NCI-H526 treated with DMSO at 0.1 percent for 48 hours (cell line): ENCODE measurements at places on chromosomes 12 and 14.

GRCh38 chr14:37411079-37411735 is 183.8 kb downstream of the FOXA1 start:
- DNase-seq = no peak

DNA sequence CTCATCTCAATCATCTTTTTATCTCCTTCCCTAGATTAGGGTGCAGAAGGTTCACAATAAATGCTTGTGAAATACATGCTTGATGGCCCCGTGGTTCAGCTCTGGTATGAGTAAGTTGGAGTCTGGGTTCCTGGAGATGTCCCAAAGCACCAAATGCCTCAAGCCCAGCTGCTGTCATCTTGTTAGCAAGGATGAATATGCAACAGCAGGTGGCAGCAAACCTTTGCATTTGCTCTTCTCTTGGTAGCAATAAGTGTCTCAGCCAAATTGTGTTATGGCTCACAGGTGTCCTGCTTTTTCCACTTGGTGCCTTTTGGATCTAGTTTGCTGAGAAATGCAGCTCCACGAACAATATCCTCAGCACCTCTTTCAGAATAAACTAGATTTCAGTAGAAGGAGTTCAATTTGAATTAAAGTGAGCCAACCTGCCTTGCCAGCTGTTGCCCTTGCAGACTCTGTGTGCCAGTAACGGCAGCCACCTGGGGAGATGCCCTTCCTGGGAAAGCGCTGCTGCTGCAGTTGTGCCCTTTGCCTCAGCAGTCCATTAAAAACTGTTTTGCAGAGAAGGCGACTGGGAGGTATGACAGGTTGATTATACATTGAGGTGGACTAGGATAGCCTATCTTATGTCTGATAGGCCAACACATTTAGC is 417.3 kb downstream of the SNAPC1 start:
- DNase-seq = no peak

- DNase-seq = no peak
These were observed 22.7 kb downstream of the WIF1 start for GRCh38 chr12:65098364-65098763.

DNA sequence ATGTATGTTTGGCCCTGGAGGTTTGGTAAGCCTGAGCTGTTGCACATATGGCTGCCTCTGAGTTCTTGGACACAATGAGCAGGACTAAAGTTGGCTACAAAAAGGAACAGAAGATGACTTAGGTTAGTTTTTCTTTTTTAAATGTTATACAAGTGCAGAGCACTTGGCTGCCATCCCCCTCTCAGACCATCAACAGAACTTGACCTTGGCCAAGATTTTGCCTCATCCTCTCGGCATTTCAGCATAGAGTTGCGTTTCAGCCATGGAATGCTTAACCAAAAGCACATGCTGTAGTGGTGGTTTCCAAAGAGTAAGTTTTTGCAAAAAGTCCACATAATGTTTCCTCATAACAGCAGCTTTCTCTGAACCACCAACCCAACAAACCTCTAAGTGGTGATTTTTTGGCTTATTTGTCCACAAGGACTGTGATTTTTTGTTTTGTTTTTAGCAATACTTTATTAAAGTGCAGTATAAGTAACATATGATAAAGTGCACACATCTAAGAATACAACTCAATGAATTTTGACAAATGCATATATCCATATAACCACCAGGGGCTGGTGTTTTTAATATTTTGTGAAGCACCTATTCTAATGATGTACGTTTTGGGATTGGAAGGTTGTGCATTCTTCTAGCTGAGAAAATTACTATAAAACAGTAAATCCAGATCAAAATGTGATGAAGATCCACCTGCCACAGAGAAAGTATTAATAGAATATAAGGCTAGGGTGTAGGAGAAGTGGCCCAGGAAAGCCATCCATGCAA is 12.1 kb upstream of the GALNT16 start:
- DNase-seq = no peak

- no peak for DNase-seq
These were observed 1009.5 kb upstream of the TMEM132C start for GRCh38 chr12:127257366-127257935.

DNA sequence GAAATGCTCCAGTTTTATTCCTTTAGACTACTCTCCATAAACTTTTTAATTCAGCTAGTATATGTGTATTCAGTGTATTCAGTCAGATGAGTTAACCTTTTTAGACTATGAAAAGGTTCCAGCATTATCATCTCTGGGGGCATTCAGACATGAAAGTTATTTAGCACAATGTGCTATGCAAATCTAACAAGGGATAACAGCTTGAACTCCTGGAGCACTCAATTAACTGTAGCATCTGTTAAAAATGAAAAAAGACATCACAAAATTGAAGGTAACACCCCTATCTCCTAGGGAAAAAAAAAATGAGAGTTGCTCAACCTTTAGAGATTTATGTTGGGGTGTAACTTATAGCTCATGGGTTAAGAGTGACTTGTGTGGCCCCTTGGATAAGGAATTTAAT is 211.5 kb downstream of the PHLDA1 start:
- peak; percentile 20 for DNase-seq

- no peak for DNase-seq
These were observed 113.2 kb downstream of the DENND5B start for GRCh38 chr12:31477687-31478086.

GRCh38 chr12:1749019-1749418 is 58.1 kb downstream of the ADIPOR2 start:
- no peak for DNase-seq

- DNase-seq = no peak
These were observed 151.1 kb upstream of the PKP2 start for GRCh38 chr12:33047666-33048065.

DNA sequence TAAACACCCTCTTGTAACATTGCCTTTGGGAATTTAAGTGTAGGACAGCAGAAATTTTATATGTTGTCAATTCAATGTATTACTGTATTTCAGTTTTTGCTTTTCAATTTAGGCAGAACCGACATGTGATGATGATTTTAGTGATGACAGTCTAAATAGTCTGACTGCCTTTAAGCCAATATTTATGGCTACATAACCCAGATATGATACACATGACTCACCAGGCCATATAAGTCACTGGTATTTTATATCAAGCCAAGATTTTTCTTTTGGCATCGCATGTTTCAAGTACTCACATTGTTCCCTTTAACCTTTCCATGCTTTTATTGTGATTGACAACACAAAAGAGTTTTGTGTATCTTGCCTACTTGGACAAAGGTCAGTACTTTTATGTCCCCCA is 13.6 kb upstream of the PPM1A start:
- no peak for DNase-seq

DNA sequence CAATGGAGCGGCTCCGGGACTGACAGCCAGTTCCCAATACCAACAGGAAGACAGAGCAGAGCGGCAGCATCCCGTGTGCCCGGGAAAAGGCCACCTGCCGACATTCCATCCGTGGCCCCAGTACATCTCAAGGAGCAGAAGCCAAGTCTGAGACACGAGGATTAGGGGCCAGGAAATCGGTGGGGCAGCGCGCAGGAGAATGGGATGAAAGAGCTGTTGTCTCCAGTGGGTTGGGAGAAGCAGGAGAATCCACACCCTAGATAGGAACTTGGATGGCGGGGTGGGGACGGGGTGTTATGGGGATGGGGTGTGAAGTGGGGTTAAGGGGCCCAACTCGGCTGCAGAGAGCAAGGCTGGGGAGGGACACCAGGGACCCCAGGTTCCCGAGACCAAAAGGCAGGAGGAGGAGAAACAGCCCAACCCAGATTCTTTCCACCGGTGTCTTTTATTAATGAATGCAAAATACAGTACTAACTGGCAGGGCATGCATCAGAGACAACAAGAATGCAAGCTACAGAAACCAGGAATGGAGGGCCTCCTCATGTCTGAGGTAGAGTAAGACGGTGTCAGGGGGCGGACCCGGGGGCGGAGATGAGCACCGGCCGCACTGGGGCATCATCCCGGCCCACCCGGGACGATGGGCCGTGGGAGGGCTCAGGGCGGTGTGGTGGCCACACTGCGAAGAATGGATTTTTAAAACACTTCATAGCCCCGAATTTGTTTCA is 50.3 kb downstream of the BEGAIN start:
- DNase-seq = no peak

GRCh38 chr12:58877243-58877743 is 43.0 kb downstream of the LRIG3 start:
- no peak for DNase-seq

DNA sequence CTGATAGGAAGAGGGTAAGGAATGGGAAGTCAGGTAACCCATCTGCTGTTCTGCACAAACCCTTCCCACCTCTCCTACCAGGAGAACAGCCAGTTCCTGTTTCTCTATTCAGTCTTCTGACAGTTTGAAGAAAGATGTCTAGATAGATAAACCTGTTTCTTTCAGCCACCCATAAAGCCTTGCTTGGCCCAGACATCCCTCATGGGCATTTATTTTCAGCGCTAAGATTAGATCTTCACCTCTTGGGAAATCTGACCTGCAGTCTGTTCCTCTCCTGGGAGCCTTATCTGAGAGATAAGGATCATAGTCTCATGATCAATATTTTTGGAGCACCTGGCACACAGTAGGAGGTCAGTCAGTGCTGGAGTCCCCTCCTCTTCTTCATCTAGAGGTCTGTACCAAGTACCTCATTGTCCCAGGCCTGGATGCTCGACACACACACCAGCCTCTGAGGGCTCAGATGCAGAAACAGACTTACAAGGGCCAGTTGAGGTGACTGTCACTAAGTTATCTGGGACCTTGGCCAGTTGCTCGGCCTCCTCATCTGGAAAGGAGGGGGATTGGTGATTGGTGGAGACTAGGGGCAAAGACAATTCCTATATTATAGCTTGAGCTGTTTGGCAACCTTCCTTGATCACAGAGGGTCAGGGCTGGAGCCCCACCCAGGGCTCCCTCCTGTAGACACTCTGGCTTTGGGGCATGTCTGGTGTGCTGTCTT is 18.2 kb downstream of the ACVRL1 start:
- no peak for DNase-seq

DNA sequence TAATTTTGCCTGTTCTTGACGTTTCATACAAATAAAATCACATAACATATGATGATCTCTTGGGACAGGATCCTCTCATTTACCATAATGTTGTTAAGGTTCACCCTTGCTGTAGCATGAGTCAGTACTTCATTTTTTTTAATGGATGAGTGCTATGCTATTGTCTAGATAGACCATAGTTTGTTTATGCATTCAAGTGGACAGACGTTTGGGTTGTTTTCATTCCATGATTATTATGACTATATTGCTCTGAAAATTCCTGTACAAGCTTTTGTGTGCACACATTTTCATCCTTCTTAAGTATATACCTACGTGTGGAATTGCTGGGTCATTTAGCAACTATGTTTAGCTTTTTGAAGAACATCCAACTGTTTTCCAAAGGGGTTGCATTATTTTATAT is 325.6 kb upstream of the TMEM132C start:
- DNase-seq = no peak

DNA sequence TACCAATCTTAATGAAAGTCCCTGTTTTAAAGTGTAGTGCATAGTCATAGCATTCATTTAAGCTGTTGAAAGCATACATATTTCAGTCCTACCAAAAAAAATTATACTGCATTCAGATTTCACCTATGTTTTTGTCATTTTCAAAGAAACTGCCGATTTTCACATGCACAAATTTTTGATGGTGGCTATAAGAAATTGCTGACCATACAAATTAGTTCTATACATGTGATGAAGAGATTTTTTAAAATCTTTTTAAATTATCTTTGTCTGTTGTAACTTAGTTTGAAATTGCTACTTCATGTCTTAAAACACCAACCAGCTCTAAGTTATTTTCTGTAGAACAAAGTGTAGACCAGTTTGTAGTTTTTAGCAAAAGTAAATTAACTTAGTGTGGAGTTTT is 3.5 kb upstream of the GTF2A1 start:
- DNase-seq = no peak

DNA sequence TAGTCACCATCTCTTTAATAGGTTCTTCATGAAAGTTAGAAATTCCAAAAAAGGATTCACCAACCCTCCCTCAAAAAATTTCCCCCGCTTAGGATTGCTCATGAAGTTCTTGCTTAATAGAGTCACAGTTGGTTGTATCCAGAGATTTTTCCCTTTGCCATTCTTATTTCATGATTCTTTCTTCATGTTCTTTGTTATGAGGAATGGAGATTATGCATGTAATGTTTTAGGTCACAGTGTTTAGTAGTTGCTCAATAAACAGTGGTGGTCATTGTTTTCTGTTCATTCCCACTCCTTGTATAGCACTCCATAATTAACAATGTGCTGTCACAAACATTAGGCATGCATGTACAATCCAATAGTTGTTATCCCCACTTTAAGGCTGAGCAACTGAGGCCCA is 51.2 kb upstream of the RTRAF start:
- DNase-seq = no peak

DNA sequence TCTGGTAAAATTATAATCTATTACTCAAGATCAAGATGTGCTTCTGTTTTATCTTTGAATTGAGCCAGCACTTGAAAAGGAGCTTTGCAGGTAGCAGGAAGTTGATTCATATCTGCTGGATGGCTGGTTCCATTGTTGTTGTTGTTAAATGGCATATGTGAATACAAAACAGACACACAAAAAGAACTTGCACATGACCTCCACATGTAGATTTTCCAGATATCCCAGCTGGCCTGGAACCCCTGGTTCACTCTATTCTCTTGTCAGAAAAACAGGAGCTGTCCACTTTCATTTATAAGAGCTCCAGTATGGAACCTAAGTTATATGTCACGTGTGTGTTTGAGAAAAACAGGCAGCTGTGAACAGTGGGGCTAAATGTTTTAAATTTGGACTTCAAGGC is 273.9 kb downstream of the TMEM132D start:
- DNase-seq = peak; percentile 49

- no peak for DNase-seq
These were observed 207.4 kb upstream of the SSTR1 start for GRCh38 chr14:38000340-38000739.

GRCh38 chr12:106066051-106066705 is 72.6 kb downstream of the NUAK1 start:
- DNase-seq = no peak

DNA sequence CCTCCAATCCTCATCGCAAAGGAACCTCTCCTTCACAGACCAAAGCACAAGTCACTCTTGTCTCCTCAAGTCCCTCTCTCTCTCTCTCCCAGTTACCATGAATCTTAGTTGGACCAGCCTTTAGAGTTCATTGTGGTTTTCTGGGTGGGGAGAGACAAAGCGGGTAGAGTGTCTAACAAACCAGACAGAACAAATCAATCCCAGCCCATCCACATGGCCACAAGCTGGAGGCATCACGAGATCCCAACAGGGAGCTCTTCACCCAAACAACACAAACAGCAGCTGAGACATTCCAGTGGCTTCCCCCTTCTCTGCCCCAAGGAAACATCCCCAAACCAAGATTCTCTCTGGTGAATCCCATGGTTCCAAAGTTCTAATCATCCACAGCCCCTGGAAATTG is 22.4 kb downstream of the ACTN1 start:
- DNase-seq = no peak
